Amniotic stem cell (primary cell): ENCODE measurements at places on chromosomes 11 and 22.
A peak's percentile ranks its signal among the peaks of the same experiment; 100 is the strongest.

DNA sequence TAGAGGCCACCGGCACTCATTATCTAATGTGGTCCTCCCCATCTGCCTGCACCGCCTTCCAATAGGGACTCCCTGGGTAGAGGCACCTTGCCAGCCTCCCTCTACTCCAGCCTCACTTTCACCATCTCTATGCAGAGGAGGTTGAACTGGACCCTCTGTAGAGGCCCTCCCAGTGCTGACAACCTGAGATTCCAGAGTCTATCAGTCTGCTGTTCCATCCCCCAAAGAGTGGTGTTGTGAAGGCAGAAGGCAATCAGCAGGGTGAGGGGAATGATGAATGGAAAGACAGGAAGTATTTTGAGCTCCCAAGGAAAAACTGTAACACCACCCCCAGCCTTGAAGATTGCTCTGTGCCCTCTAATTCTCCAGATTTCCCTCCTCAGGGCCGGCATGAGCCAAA lies 77.9 kb downstream of the THAP12 start:
- DNase-seq = no peak

GRCh38 chr11:19842505-19842904 lies 129.9 kb downstream of the NAV2 start:
- DNase-seq = no peak

GRCh38 chr11:282171-282570 lies 4.0 kb downstream of the NLRP6 start:
- no peak for DNase-seq

- no peak for DNase-seq
Measured at GRCh38 chr11:3359092-3359824, 19.7 kb downstream of the ZNF195 start.

- DNase-seq = no peak
Measured at GRCh38 chr11:11710556-11710955, 88.8 kb upstream of the GALNT18 start.

DNA sequence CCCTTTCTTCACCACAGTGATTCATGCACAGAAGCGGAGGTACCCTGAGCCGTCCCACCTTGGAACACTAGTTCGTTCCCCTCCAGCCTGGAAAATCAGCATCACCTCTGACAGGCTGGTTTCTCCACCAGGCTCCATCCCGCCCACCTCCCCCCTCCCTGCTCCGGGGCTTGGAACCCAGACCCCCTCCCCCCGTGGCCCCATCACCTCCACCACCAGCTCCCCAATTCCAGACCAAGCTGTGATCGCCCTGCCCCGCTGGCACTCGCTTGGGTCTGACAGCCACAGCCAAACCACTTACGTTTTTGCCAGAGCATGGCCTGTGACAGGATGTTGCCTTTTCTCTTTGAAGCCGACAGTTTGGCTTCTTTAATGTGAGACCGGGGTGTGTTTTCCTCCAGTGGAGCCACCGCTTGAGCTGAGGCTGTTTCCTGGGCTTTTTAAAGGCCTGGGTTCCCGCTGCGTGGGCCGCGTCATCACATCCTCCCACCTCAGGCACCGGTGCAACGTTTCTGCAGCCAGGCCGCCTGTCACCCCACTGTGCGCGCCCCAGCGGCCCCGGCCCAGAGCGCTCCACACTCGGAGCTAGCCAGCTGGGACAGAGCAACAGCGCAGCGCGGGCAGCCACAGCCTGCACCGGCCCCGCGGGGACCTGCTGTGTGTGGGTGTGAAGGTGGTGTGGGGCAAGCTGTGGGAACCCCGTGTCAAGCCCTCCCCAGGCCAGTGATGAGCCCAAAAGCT lies at the start of gene POU2AF1:
POU2AF1 (minus strand) TSS at position 415 of the 741 bp plus-strand sequence; CDS start at position 317, 98 bp downstream.
- peak; percentile 1 for DNase-seq

DNA sequence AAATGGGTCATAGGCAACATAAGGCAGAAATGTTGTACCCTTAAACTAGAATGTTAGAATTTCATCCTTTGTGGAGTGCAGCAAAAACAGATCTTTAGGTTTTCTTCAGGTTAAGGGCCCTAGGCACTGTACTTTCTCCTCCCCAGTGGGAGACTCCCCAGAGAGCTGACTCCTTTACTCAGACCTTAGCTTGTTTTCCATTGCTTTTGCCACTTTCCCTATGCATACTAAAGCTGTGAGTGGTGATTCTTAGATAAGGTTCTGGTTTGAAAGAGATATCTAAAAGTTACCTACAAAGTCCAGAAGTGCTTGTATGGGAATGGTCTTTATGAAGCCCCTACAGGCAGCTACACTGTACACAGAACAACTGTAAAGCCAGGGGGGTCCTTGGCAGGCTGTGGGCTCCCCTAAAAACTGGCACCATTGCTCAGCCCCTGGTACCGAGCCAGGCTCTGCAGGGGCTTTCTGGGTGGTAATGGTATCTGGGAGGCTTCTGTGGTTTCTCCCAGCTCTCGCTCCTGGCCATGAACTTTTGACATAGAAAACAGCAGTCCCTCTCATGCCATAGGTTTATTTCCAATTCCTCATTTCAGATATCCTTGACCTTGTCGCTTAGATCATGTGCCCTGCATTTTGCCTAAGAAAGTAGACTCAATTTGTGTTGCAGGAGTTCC lies 23.2 kb downstream of the AMOTL1 start:
- no peak for DNase-seq

DNA sequence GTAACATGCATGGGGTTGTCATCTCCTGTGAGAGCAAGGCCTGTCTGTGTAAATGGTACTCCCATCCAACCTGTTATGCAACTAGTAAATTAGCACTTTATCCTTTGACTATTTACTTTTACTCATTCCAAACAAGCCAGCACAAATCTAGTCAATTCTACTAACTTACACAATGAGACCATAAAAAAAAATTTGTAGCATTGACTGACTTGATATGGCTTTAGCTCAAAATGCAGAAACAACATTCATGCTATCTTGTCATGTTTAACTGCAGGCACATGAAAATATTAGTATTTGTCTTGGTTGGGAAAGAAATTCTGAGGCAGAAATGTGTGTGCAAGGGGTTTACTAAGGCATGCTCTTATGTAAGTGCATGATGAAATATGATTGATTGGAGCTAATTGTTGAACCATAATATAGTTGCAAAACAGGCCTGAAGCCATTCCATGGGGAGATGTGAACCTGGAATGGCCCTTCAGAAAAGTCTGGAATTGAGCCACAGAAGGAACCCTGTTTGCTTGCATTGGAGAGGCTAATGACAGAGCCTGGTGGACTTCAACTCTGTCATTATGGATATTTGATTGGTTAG lies 2.5 kb downstream of the SLC22A25 start:
- no peak for DNase-seq

DNA sequence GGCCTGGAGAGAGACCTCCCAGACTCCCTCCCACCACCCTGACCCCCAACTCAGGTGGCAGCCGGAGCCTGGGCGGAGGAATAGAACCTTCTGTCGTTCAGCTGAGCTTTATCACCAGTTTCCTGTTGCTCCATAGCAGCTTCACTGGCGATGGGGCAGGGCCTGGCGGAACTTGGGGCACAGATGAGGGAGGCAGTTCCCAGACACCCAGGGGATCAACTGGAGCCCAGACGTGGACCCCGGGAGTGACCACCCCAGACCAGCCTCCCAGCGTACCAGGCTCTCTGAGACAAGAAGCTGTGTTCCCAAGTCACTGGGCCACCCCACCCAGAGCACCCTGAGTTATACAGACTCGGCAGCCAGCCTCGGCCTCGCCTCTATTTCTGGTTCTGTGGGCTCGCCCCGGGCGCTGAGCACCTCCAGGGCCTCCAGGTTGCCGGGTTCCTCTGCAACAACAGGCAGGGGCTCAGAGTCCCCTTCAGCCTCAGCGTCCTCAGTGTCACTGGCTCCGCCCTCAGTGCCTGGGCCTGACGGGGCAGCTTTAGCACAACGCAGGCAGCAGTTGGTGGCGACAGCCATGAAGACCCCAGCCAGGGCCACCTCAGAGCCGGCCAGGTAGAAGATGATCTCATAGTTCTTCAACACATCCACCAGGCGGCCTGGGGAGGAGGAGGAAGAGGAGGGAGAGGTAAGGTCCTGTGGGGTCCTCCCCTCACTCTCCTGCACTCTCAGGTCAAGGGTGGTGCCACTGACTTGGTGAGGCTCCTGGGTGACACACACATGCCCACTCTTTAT lies 5.7 kb downstream of the SLC16A8 start:
- no peak for DNase-seq

DNA sequence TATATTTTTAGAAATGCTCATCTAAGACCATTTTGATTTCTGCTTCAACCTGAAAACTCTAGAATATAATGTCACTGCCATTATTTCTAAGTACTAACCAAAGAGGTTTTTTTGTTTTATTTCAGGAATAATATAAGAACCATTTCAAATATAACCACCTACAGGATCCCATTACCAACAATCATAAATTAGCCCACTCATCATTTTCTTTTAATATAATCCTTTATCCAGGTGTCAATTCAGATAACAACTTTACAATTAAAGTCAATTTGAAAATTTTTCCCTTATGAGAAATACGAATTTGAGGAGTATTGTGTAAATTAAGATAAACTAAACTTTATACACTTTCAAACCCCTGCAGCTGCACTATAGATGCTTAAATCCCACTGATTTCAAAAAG lies 1043.0 kb upstream of the CNTN5 start:
- DNase-seq = no peak

DNA sequence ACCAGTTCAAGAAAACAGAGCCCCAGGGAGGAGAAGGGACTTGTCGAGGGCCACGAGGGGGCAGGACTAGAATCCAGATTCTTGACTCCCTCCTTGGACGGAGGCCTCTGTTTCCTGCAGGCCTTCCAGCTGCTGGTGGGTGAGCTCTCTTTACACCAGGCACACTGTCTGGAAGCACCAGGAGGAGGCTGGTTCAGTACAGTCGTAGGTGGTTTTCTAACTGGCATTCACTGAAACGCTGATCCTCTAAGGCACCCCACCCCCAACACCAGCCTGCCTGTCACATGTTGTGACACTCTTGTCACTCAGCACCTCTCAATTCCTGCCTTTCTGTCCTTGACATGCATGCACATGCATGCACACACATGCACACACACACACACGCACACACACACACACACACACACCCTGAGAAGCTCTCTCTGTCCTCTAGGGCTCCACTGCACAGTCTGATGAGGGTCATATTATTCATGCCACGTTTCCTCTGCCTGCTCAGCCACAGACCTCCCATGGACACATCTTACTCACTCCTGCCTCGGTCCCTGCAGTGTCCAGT lies 751 bp downstream of the MS4A10 start:
- no peak for DNase-seq

DNA sequence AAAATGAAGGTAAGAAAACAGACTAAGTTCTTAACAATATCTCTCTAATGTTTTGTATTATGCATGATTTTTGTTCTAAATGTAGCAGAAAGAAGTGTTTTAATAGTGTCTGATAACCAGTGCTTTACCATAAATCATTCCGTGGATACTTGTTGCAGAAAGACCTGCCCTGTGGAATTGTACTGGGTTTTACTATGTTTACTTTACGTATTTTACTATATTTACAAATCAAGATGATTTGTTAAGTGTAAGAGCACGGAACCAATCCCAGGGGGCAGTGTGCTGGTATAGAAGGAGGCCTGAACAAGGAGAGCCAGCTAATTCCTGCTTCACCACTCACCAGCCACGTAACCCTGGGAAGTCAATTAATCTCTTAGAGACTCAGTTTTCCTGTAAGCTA lies 1.4 kb downstream of the HTR3B start:
- DNase-seq = no peak

- DNase-seq = peak; percentile 89
Measured at GRCh38 chr22:30829901-30830550, 135.4 kb downstream of the OSBP2 start.
